ENCODE measurements at places on chromosomes 11 and 22. TPM values are rescaled to one million over a fixed set of nuclear protein-coding genes. Genes with fewer than 3 reads are reported as not detected.

DNA sequence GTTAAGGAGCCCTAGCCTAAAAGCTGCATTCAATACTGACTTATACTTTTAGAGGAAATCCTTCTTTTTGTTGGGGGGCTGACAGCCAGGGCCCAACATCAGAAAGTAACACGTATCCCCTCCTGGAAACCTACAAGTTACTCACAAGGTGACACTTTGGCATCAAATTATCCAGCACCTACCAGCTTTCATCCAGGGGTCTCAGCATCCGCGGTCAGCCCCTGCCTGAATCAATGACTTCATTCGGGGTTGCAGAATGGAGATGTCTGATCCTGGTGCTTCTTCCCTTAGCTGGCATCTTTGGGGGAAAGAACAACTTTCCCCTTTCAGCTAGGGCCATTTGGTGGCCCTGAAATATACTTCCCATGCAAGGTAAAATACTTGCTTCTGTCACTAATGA is 5.3 kb upstream of the NAP1L4 start:
- DNase-seq: no peak

DNA sequence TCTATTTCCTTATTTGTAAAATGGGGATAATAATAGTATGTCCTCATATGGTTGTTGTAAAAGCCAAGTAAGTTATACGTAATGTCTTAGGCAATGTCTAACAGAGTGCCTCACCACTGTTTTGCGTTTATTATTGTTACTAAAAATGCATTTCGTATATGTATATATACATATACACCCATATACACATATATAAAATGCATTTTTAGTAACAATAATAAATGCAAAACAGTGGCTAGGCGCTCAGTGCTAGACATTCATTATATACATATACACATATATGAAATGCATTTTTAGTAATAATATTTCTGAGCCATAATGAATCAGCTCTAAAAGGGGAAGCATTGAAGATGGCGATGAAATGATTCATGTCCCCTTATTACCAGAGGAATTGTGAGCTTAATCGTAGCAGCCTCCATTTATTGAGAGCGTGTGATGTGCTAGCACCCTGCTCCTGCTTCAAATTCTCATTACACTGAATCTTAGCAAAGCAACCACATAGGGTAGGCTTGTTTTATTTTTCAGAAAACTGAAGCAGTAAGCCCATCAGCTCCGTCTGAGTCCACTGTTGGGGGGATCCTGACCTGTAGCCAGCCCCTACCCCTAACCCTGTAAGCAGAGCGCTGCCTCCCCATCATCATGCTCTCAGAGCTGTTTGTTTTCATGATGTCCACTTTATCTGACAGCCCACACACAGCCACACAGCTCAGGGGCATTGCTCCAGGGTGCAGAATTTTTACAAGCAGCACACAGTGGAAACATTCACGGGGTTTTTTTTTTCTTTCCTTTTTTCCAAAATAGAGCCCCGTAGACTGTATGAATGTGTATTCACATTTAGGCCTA is 97.1 kb upstream of the NAV2 start:
- no peak for DNase-seq

- no peak for DNase-seq
These were observed 78.1 kb downstream of the KIAA1671 start for GRCh38 chr22:25030636-25031035.

DNA sequence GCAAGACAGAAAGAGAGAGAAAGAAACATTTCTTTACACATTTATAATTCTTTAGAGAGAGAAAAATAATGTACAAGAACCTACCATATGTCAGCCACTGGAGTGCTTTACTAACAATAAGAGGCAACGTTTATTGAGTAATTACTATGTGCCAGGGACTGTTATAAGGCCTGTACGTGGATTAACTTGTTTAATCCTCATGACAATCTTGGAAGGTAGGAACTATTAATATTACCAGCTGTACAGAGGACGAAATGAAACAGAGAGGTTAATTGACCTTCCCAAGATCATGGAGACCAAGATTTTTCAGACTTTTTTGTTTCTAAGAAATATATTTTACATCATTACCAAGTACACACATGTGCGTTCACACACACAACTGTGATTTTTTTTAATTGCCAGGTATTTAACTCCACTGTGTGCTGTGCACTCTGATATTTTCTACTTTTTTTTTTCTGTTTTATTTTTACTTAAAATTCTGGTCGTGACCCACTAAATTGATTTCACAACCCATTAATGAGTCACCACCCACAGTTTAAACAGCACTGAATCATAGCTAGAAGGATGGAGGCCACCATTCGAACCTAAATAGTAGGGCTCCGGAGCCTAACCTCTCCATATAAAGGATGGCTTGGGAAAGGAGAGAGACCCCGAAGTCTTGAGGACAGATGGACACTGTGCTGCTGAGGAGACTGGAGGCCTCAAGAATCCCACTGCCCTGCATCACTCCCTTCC is 21.4 kb downstream of the CREB3L1 start:
- DNase-seq: no peak

- DNase-seq: no peak
These were observed 12.4 kb downstream of the EMID1 start for GRCh38 chr22:29217827-29218757.

DNA sequence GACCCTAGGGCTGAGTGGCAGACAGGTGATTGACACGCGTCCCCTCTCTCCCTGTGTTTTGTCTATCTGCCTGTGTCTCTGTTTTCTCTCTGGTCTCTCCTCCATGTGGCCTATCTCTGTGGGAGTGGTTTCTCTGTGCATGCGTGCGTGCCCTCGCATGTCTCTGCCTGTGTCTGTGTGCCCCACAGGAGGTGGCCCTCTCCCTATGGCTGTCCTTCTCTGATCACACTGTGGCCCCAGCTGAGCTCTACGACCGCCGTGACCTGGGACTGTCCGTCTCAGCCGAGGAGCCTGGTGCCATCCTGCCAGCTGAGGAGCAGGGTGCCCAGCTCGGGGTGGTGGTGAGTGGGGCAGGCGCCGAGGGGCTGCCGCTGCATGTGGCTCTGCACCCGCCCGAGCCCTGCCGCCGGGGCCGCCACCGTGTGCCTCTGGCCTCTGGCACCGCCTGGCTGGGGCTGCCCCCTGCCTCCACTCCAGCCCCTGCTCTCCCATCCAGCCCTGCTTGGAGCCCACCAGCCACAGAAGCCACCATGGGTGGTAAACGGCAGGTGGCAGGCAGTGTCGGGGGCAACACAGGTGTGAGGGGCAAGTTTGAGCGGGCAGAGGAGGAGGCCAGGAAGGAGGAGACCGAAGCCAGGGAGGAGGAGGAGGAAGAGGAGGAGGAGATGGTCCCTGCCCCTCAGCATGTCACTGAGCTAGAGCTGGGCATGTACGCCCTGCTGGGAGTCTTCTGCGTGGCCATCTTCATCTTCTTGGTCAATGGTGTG is 11.6 kb downstream of the TMEM132A start:
- no peak for DNase-seq

- DNase-seq: no peak
These were observed 4.7 kb downstream of the CSDC2 start for GRCh38 chr22:41565403-41566054.

DNA sequence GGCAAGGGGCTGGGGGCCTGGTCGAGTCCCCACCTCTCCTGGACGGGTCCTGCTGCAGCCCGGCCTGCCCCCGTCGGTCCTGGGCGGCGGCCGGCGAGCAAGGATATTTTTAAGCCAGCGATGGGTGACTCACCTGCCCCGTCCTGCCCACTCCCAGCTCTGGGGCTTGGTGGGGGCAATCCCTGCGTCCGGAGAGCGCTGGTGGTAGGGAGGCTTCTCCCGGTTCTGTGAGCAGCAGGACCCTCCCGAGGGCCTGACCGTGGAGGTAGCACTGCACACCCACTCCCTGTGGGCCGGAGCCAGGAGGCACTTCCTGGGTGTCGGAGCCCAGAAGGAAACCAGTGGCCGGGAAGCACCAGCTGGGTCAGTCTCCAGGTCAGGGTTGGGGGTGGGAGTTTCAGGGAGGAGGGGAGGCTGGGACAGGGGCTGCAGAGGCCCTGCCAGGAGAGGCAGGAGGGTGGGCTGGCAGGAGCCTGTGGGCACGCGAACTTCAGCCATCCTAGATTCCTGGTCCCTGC is 467 bp downstream of the EPS8L2 start:
- DNase-seq: peak; percentile 57

The CCDC188 gene
- 2.7 TPM for polyA plus RNA-seq

Measured in large intestine (tissue), 12 donors.